Spinal cord (tissue), 10 donors: ENCODE measurements at places on chromosomes 7 and 10. TPM values are rescaled to one million over a fixed set of nuclear protein-coding genes. Genes with fewer than 3 reads are reported as not detected.

DNA sequence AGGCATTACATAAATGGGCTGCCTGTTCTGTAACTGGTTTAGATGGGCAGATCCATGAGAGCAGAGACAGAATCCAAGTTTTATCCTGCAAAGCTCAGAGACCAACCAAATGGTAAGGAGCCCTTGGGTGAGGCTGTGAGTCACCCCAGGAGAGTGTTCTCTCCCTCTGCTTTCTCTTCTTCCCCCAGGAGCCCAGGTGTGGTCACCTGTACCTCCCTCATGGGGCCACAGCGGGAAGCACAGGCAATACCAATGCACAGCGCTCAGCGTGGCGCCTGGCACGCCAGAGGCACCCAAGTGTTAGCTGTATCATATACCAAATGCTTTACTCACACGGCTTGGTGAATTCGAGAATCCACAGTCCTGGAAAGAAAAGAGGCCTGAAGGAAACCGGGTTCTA lies 39.4 kb downstream of the CTBP2 start:
- peaks cover 73% of the 10 kb centered on the region for H3K4me1 ChIP-seq
- DNase-seq = no peak
- H3K27me3 ChIP-seq = no peaks in the 10 kb centered on the region
- no peak overlapping the region for H3K27ac ChIP-seq
- H3K36me3 ChIP-seq = peaks cover 12% of the 10 kb centered on the region

- H3K4me3 ChIP-seq = no peak overlapping the region
- H3K27ac ChIP-seq = no peak overlapping the region
These were observed 69.5 kb upstream of the CUX1 start for GRCh38 chr7:101747879-101748345.

The KCNMA1 gene
- total RNA-seq = 95.0 TPM

GRCh38 chr7:92072708-92073107 lies 61.6 kb downstream of the CYP51A1 start:
- no peaks in the 10 kb centered on the region for H3K27me3 ChIP-seq
- H3K36me3 ChIP-seq = no peaks in the 10 kb centered on the region
- no peak overlapping the region for H3K4me3 ChIP-seq
- H3K4me1 ChIP-seq = no peaks in the 10 kb centered on the region

The NODAL gene
- total RNA-seq = 2.2 TPM

The PBLD gene
- total RNA-seq = 7.9 TPM

DNA sequence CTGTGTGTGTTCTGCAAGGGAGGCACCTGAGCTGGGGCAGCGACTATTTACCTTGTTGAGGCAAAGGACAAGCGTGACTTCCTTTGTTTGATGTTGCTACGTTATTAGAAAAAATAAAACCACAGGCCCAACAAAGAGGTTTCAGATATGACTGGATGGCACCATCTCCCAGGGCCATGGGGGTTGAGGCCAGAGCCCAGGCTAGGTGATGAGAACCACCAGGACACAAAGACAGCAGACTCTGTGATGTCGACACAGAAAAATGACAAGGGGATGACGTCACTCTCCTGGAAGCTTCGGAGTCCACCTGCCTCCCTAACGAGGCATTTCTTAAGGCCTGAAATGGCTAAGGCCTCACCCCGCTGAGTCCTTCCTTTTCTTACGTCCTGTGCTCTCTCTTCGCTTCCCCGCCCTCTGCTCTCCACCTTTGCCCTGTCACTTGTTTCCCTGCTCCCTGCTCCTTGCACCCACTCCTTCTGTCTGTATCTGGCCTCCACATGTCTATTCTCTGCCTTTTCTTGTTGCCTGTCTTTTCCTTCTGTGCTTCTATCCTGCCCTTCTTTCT lies 83.0 kb upstream of the ADRB1 start:
- no peaks in the 10 kb centered on the region for H3K36me3 ChIP-seq
- no peaks in the 10 kb centered on the region for H3K27me3 ChIP-seq
- H3K27ac ChIP-seq = no peak overlapping the region
- no peak overlapping the region for H3K4me3 ChIP-seq
- no peak for DNase-seq

The PLPP4 gene
- 12.2 TPM for total RNA-seq

DNA sequence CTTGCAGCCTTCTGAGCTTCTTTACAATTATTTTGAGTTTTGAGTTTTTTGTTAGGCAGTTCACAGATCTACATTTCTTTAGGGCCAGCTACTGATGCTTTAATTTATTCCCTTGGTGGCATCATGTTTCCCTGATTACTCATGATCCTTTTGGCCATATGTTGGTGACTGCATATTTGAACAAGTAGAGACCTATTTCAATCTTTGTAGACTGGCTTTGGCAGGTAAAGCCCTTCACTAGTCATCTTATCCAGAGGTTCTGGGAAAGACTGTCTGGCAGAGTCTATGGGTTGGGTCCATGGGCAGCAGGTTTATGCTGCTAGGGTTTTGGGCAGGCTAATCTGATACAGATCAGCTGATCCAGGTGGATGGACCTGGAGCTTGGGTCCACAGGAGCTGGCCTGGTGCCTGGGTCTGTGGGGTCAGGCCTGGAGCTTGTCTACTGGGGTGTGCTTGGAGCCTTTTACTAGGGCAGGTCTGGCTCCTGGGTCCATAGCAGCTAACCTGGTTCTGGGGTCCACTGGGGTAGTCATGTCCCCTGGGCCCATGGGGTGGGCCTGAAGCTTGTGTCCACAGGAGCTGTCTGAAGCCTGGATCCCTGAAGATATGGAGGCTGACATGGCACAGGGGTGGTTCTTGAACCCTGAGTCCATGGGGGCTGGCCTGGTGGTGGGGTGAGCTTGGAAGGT lies 72.7 kb downstream of the GPR85 start:
- no peak overlapping the region for H3K4me3 ChIP-seq
